Activated CD8-positive, alpha-beta memory T cell treated with anti-CD3 and anti-CD28 coated beads, Interleukin-2, amount 10 ng/mL, durations not matched to agents 7 days and 5 days (primary cell): ENCODE measurements at places on chromosomes 3 and 15. TPM values are rescaled to one million over a fixed set of nuclear protein-coding genes. Genes with fewer than 3 reads are reported as not detected.

The LDHAL6B gene
- total RNA-seq = not detected

The GOLGA8K gene
- total RNA-seq = 0.68 TPM

The DLEC1 gene
- total RNA-seq = 0.26 TPM

The LRRC2 gene
- total RNA-seq = 0.07 TPM

The PLSCR5 gene
- total RNA-seq = not detected

- DNase-seq = no peak
Measured at GRCh38 chr15:60758961-60759729, 280.2 kb upstream of the ICE2 start.

DNA sequence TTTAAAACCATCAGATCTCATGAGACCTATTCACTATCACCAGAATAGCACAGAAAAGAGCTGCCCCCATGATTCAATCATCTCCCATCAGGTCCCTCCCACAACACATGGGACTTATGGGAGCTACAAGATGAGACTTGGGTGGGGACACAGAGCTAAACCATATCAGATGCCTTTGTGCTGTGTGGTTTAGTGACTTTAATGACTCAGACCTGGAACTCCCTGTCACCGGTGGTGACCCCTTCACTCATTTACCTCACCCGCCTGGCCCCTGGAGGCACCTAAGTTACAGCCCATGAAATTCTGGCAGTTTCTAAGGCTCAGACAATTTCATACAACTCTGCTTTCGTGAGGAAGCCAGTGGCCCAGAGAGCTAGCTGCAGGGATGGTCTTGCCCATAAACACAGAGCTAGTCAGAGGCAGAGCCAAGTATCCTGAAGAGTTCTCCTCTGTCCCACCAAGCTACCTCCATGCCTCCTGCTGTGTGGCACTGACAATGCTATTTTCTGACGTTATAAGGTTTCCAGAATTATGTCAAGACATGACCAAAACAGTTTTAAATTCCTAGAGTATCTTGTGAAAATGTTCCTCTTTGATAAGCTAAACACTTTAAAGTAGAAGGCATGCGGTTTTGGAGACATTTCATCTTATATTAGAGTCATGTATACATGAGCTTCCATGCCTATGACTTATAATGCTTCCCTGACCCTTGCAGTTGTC, 231.1 kb upstream of the IL12A start:
- no peak for DNase-seq

DNA sequence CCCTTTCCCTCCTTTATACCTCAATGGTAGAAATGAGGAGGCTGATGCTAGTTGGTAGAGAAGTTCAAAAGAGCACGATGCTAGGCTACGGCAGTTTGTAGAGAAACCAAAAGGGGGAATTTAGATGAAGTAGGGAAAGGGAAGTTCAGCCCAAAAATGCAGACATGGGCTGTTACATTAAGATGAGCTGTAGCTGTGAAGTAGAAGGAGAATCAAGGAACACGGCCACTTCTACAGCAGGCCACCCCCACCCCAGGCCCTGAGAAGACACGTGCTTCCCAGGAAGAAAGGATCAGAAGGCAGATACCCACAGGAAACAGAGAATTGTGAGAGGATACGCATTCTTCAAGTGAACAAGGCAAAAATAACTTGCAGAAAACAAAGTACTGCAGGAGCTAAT, 2.1 kb upstream of the PARP14 start:
- no peak for DNase-seq

- no peak for DNase-seq
Measured at GRCh38 chr15:57861034-57861638, 154.6 kb downstream of the POLR2M start.

DNA sequence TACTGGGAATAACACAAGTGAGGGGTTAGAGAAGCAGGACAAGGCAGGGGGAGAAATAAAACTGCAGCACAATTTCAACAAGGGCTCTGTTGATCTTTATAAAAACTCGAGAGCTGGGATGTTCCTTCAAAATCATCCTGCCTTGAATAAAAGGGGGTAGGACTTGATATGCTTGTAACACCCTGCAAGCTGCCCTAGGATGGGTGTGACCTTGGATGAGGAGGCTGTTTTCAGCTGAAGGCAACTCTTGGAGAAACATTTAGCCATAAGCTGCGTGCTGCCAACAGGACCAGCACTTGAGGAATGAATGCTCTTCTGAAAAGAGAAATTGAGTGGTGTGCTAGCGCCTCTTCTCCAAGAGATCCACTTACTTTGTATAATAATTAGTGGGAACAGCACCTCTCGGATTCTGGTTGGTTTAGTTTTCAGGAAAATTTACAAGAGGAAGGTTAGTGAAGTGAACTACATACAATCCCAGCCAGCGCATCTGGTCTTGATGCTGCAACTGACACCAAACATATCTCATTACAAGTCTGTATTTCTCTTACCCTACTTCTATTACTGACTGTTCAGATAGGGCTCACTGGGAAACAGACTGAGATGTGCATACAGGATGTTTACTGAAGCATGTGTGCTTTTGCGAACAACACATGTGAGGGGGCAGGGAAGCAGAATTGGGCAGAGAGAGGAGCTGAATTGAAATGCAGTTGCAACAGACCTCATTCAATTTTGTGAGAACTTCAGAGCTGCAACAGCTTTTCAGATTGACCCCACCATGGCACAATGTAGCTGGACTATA, 643.0 kb upstream of the GOLIM4 start:
- no peak for DNase-seq

DNA sequence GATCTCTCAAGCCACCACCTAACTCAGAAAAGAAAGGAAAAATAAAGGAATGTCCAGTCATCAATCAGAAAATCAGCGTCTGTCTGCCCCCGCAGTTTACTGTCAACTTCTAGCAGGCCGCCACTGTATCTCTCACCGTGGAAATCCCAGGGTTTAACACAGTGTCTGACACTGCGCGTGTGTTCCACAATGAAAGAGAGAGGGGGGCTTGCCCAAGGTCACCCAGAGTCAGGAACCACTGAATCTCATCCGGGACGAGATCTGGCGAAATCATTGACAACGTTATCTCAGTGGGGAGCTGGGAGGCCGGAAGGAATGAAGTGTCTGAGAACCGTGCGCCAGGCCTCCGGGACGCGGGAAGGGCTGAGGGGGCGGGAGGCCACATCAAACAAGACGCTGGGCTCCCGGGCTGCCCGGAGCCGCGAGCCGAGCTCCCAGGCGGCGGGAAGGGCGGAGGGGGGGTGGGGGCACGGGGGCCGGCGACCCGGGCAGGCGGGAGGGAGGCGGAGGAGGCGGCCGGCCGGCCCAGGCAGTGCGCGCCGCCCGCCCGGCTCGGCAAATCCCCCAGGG, 2.2 kb upstream of the HES1 start:
- DNase-seq = no peak

DNA sequence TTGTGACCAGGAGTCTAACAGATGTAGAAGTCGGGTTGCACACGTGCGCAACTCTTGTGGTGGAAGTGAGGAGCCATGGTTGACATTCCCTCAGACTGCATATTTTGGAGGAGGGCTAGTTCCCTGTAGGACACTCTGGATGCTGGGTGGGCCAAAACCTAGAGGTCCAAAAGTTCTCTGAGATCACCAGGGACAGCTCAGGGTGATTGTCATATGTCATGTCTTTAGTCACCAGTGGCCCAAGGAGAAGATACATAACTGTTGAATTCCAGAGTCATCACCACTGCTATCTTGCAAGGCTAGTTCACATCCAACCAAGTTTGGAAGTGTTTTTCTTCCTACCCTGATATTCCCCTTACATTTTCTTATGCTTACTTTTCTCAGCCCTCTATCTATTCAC, 95.2 kb upstream of the C3orf80 start:
- DNase-seq = no peak
